ENCODE measurements at places on chromosomes 4 and X. TPM values are rescaled to one million over a fixed set of nuclear protein-coding genes. Genes with fewer than 3 reads are reported as not detected.

SMIM10L2A gene
- total RNA-seq = 0.59 TPM

DNA sequence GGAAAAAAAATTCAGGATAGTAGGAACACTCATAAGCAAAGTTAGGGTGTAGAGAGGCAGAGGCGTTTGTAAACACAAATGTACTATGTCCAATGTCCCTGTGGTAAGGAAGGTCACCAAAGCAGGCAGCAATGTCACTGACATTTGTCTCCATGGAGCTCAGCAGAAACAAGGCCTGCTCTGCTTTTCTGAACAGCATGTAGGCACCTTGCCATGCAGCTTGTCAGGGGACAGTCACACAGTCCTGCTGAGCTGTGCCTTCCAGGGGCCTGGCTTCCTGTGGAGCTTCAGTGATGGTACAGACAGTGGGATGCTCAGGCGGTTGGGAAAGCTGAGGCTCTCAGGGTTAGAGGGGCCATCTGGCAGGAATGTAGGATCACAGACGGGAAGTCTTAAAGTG, 74.5 kb upstream of the HS3ST1 start:
- no peak for DNase-seq

AMBN gene
- not detected for total RNA-seq

DNA sequence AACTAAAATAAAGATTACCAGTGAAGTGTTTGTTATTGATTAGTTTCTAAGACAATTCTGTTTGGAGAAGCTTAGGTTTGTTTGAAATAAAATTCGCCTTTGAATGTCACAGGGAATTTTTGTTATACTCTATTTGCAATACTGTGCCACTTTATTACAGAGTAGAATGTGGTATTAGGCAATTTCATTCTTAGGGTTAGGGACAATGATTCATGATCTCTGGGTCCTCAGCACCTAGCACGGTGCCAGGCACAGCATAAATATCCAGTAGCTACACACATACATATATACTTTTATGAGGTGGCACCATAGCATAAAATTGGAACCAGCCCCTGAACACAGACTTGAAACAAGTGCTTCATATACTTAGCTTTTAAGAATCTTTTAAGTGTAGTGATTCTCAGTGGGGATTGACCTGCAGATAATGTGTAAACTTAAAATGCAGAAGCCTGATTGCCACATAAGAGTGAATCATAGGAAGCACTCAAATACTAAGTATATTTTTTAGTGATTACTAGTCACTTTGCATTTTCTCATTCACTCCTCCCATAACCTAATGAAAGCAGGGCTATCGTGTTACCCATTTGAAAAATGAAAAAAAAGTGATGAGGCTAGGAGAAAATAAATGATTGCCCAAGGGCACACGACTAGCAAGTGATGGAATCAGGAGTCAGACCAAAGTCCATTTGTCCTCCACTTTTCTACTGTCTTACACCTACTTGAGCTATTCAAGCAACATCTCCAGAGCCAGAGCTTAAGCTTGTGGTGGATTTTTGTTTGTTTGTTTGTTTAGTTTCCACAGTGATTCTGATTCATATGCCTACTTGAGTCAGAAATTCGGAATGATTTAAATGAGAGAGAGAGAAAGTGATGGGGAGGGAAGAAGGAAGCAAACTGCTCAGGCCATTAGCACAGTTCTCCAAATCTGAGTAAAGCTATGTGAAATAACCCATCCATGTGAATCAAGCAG, 366.0 kb upstream of the FGF13 start:
- DNase-seq = no peak

DNA sequence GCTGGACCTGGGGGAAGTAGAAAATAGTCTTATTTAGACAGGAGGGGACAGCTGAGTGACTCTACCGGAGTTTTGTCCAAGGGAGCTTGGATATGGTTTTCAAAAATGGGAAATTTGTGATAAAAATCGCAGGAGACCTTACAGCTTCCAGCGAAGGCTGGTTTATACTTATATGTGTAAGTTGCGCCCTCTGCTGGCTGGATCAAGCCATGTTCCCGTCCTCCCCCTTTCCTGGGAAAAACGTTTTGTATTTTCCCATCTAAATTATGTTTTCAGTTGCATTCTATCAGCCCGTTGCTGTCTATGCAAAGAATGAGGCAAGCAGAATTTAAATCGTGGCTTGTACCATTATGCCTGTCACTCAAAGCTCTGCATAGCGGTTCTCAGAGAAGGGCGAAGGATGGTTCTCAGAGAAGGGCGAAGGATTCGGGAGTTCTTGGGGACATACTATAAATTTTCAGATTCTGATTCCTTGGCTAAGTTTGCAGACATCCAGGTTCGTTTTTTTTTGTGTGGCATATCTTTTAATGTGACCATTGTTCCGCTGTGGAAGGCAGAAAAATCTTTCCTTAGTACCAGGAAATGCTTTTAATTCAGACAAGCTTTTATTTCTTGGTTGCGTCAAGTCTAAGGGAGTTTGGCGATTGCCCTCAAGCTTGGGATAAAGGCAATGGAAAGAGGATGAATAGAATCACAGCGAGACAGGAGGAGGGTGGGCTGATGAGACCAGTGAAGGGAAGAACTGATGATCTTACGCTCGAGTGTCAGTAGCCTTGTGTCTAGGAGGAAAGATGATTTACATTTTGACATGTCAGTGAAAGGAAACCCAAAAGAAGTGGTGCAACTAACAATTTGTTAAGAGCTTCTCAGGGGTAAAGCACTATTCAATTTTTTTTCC, 128.5 kb upstream of the ARX start:
- peak; percentile 29 for DNase-seq

SAGE1 gene
- not detected for total RNA-seq

DNA sequence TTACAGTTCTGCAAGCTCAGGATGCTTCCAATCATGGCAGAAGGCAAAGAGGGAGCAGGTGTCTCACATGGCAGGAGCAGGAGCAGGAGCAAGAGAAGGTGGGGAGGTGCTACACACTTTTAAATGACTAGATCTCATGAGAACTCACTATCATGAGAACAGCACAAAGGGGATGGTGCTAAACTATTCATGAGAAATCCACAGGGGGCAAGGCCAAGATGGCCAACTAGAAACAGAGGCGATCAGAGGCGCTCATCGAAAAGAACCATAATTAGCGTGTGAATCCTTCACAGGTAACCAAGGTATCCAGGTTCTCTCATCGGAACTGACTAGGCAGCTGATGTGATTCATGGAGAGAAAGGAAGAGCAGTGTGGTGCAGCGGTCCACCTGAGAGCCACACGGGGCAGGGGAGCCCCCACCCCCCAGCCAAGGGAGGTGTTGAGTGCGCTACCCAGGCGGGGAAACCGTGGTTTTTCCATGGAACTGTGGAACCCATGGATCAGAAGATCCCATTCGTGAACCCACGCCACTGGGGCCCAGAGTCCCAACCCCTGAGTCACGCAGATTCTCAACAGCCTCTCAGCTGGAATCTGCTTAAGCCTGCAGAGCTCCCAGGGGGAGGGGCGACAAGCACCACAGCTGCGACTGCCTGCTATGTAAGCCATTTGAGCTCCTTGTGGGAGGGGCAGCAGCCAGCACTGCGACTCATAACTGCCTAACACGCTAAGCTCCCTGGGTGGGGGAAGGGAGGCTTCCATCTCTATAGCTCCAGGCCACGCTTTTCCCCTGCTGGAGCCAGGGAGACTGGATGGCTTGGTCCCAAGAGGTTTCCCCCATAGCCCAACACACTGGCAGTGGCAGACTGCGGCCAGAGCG, 46.7 kb downstream of the FGF16 start:
- no peak for DNase-seq

GRCh38 chr4:112170451-112170993, 25.3 kb downstream of the FAM241A start:
- no peak for DNase-seq

G6PD gene
- total RNA-seq = 34.2 TPM

DNA sequence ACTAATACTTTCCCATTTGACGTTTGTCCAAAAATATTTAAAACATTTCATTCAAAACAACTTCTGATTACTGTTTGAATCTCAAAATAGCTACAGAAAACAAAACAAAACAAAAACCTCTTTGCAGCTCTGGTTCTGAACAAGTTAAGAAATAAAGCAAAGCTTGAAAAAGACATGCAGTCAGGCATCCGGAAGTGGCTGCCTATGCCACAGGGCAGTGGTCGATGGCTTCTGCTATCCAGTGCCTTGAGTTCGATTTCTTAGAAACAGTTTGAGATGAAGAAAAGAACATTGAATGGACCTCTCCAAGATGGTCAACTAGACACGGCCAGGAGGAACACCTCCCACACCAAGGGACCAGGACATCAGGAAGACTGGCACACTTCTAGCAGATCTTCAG, 125.3 kb downstream of the SCFD2 start:
- no peak for DNase-seq

- no peak for DNase-seq
These were observed 125.2 kb downstream of the AREG start for GRCh38 chr4:74570095-74570494.

GRCh38 chrX:112636288-112636687, 43.5 kb downstream of the LHFPL1 start:
- DNase-seq = no peak

GRCh38 chrX:32871636-32872035, 339.7 kb downstream of the DMD start:
- no peak for DNase-seq

CNKSR2 gene
- total RNA-seq = 0.95 TPM

DNA sequence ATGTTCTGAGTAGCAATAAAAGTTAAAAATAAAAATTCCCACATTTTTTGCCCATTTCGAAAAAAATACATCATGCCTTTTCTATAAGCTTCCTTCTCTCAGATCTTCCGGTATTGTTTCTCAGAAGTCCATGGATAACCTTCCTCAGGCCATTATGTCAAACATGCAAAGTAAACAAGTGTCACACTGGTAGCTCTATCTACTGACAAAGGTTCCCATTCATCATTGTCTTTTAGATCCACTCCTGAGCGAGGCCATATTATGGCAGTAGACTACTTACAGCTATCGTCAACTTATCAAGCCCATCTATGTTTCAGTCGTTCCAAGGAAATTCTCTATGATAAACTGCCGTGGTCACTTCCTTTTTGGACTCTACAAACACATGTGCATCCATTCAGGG, 1068.2 kb downstream of the GLUD2 start:
- no peak for DNase-seq

DNA sequence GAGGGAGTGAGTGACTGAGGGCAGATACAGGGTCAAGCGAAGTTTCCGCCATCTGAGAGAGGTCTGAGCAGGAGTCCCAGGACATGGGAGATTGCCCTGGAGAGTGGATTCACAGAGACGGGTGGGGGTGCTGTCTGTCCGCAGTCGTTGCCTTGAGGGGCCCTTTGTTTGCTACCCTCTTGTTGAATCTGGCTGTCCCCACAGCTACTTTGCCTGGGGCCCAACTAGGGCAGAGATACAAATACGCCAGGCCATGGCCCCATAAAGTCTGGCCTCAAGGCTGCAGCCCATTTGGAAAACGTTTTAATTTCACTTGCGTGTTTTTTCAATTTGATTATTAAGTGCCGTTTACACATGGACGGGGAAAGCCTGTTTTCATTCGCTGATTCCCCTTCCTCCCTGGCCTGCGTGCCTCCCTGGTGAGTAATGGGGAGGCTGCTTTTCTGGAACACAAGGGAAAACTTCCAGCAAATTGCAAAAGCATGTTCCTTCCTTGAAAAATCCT, 134.4 kb downstream of the SMIM20 start:
- DNase-seq = no peak

MFAP3L gene
- total RNA-seq = 5.5 TPM

GRCh38 chr4:123014038-123014437, 91.6 kb upstream of the NUDT6 start:
- DNase-seq = no peak

GRCh38 chrX:53050841-53051240, 2.3 kb downstream of the GPR173 start:
- DNase-seq = no peak

DNA sequence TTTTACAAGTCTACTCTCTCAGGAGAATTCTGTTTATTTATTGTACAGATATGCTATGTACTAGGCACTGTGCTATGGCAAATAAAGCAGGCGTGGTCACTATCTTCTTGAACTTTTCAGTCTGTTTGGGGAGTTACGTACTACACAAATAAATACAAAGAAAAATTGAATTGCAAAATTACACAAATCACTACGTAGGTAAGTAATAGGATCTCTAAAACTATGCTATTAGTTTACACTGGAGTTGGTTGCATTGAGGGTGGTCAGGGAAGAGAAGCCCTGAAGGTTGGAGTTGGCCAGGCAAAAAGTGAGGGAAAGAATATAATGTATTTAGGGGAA, 75.7 kb downstream of the GAB1 start:
- DNase-seq = no peak

DNA sequence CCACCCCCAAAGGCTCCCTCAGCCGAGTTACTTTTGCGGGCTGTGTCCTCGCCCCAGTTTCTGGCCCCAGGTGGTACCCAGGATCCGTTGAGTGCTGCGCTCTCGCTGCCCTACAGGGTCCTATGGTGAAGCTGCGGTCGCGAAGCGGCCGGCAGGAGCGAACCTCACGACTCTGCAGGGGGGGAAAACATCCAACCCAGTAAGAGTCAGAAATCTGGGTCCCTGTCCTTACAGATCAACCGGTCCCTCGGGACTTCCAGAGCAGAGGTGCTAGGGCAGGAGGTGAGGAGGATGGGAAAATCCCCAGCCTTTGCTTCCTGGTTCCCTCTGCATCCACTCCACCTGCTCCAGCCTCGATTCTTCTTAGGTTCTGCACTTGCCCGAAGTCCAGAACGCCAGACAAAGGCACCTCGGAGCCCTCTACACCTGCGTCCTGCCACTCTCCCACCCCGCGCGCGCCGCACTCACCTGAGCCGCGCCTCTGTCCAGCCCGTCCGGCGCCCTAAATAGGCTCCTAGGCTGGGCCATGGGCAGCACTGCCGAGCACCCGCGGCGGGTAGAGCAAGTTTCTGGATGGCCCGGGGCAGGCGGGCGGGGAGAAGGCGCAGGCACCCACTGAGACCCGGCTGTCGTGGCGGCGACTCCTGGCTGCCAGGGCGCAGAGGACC, at the start of gene HS3ST1:
Gene HS3ST1, minus strand, starts transcription at position 664 of the 668 bp plus-strand sequence. CDS start 28,889 bp downstream, outside the sequence.
- DNase-seq = no peak

- no peak for DNase-seq
These were observed 882.7 kb downstream of the CENPC start for GRCh38 chr4:66662620-66663019.

DNA sequence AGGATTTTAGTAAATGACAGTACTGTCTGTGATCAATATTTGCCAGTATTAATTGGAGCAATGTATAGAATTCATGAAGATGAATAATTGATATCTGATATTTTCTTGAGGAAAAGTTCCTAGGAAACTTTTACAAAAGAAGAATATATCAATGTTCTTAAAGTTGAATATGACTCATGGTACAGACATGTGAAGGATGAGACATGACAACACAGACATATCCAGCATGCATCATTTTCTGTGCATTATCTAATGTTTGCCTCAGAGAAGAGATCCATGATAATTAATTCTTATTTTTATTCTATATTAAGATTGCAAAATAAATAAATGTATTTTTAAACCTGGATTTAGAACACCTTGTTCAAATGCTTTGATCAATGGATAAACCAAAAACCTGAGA, 452.9 kb upstream of the EPHA5 start:
- no peak for DNase-seq

- no peak for DNase-seq
These were observed 27.5 kb downstream of the ENPEP start for GRCh38 chr4:110503270-110504083.

DNA sequence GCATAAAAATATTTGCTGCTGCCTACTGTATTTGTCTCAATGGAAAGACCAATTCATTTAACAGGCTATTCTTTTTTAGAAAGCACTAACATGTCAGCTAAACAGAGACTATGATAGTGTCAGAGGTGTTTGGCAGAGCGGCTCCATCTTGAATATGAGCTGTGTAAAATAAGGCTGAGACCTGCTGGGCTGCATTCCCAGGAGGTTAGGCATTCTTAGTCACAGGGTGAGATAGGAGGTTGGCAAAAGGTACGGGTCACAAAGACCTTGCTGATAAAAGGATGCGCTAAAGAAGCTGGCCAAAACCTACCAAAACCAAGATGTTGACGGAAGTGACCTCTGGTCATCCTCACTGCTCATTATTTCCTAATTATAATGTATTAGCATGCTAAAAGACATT, 41.8 kb downstream of the NPY5R start:
- DNase-seq = no peak
